ENCODE measurements at places on chromosomes 7 and 10. TPM values are rescaled to one million over a fixed set of nuclear protein-coding genes. Genes with fewer than 3 reads are reported as not detected.

OR2A7 gene
- not detected for total RNA-seq

PRSS1 gene
- not detected for total RNA-seq

CALCR gene
- total RNA-seq: not detected

MMP21 gene
- total RNA-seq: 0.34 TPM

C7orf25 gene
- total RNA-seq: 8.0 TPM

CHAT gene
- total RNA-seq: not detected

POU6F2 gene
- total RNA-seq: not detected

NEUROG3 gene
- not detected for total RNA-seq

AEBP1 gene
- total RNA-seq: 12.9 TPM

CDC14C gene
- not detected for total RNA-seq

GRCh38 chr10:126889421-126889820, 15.8 kb upstream of the DOCK1 start:
- no peak for DNase-seq

GRCh38 chr10:48748573-48748972, 63.9 kb downstream of the WDFY4 start:
- DNase-seq: no peak

- DNase-seq: no peak
Measured at GRCh38 chr7:28488061-28488791, 75.9 kb downstream of the CREB5 start.

GRCh38 chr7:4958477-4959301, at the start of gene MMD2:
TSS of gene MMD2 (minus strand) at chr7:4959187. CDS start at chr7:4959017, 170 bp downstream.
- no peak for DNase-seq

DNA sequence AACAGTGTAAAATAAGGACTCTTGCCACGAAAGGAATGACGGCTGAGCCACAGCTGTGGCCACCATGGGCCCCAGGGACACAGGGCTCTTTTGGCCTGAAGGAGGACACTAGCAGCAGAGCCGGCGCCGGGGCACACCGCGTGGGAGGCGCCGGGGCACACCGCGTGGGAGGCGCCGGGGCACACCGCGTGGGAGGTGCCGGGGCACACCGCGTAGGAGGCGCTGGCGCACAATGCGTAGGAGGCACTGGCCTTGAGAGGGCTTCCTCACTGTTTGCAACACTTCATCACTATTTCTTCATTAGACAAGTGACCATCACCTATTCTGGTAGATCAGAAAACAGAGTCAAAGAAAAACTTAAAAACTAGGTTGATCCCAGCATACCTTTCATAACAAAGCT, 23.4 kb downstream of the ESYT2 start:
- no peak for DNase-seq

DNA sequence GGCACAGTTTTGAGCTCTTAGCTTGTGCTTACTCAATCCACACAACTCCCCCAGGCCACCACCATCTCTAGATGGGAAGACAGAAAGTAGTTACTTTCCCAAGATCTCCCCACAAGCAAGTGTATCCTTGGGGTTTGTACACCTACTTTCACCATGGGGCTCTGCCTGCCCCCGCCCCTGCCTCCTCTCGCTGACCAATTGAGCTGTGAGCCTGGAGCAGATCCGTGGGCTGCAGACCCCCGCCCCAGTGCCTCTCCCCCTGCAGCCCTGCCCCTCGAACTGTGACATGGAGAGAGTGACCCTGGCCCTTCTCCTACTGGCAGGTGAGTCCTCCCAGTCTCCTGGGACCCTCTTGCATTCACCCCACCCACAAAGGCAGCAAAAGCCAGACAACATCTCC, 2.0 kb downstream of the FXYD4 start:
- no peak for DNase-seq

- DNase-seq: no peak
Measured at GRCh38 chr7:158555034-158555520, 32.5 kb downstream of the PTPRN2 start.

DNA sequence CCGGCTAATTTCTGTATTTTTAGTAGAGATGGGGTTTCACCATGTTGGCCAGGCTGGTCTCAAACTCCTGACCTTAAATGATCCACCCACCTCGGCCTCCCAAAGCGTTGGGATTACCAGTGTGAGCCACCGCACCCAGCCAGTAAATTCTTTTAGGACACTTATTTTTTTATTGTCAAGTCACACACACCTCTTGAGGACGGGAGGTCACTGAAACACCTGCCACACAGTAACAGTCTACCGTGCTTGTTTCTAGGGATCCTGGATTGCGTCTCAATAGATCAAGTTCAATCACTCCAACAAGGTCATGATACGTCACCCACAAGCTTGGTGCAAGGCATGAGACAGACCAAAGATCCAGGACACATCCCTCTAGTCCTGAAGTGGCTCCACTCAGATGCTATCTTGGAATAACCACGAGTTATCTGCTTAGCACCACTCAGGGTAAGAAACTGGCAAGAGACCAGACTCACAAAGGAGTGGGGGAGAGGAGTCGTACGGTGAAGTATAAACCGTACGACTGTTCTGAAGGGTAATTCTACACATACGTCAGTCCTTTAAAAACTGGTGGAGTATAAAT, 58.9 kb upstream of the NCAPG2 start:
- DNase-seq: no peak

GRCh38 chr7:71682181-71682580, 550.2 kb downstream of the GALNT17 start:
- no peak for DNase-seq

DNA sequence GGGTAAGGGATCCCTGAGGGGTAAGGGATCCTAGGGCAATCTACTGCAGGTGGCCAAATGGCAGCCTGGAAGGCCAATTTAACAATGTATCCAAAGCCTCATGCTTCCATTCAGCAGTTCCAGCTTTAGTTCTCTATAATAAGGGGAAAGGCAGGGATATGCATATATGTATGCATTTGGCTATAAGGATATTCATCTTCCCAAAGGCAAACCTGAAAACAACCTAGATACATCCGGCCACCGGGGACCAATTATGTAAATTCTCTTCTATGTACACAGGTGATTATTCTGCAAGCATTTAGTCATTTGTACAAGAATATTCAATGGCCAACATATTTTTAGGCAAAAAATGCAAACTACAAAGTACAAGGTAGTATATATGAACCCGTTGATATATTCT, 26.7 kb downstream of the PSAP start:
- no peak for DNase-seq

DNA sequence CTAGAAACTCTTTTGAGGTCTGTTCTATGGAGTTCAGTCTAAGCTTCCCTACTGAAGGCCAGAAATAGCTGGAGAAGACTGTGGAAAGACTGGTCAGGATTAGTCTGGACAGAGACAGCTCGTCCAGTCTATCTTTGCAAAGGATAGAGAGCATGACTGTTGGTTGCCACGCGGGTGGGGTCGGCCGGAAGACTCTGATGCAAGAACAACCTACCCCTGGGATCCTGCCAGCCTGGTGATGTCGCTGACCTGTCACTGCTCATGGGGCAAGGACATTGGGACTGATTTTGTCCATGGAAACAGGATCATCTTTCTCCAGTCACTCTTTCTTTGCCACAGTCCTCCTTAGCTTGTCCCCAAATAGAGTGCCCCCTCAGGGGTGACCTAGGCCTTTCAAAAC, 337.6 kb upstream of the NPSR1 start:
- DNase-seq: no peak

- DNase-seq: no peak
Measured at GRCh38 chr7:128443831-128444600, 11.7 kb upstream of the HILPDA start.

GRCh38 chr10:3312403-3312940, 139.9 kb upstream of the PITRM1 start:
- DNase-seq: no peak

GRCh38 chr7:101667920-101668319, 38.8 kb upstream of the MYL10 start:
- DNase-seq: no peak

DNA sequence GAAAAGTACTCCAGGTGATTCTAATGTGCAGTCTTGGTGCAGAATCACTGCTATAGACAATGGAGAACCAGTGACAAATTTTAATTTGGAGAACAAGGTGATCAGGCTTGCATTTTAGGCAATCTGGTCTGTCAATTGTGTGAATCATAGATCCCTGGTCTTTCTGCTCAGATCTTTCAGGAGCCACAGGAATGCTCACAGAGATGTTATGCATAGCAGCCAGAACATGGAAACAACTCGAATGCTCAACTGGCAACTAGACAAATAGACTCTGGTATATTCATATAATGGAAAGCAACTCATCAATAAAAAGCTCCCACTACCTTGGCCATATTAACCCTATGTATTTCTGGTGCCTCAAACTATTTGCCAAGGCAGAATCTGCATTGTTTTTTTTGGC, 209.1 kb downstream of the PHF14 start:
- no peak for DNase-seq

DNA sequence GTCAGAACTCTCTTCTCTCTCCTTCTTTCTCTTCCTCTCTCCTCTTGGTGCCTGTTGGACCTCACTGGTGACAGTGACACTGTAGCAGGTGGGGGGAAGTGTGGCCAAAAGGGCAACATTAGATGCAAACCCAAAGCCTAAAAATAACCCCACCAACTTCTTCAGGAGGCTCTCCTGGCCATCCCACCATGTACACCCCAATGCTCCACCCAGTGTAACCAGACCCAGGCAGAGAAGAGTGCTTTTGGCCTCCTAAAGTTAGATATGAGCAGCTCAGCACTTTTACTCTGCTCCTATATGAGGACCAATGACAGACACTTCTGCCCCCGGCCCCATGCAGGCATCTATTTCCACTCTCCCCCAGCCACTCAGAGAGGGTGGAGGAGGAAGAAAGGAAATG, 5.5 kb downstream of the MYOZ1 start:
- no peak for DNase-seq

DNA sequence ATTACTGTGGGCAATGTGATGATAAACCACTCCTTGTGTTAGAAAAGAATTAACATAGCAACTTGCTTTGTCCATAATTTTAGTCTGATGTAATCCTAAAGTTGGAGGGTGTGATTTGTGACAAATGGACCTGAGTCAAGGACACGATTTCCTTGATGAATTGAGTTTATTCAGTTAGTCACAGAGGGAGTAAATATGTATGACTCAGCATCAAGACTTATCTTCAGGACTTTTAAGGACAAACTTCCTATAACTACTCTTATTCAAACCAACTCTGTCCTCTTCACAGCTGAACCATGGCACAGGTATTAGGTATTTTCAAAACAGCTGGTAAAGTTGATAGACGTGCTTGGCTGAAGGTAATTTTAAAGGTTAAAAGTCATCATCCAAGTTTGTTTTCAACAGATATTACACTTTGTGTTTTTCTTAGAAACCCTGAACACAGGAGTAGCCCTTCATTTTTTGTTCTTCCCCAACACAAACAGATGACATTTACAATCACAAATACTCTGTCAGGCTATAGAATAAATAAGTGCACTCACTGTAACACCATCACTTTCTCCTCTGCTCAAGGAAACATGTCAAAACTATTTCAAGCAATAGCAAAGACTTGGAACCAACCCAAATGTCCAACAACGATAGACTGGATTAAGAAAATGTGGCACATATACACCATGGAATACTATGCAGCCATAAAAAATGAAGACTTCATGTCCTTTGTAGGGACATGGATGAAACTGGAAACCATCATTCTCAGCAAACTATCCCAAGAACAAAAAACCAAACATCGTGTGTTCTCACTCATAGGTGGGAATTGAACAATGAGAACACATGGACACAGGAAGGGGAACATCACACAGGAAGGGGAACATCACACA, 54.5 kb downstream of the COA1 start:
- peak; percentile 79 for DNase-seq

GRCh38 chr7:129804890-129805719, 147.7 kb downstream of the UBE2H start:
- DNase-seq: no peak

DNA sequence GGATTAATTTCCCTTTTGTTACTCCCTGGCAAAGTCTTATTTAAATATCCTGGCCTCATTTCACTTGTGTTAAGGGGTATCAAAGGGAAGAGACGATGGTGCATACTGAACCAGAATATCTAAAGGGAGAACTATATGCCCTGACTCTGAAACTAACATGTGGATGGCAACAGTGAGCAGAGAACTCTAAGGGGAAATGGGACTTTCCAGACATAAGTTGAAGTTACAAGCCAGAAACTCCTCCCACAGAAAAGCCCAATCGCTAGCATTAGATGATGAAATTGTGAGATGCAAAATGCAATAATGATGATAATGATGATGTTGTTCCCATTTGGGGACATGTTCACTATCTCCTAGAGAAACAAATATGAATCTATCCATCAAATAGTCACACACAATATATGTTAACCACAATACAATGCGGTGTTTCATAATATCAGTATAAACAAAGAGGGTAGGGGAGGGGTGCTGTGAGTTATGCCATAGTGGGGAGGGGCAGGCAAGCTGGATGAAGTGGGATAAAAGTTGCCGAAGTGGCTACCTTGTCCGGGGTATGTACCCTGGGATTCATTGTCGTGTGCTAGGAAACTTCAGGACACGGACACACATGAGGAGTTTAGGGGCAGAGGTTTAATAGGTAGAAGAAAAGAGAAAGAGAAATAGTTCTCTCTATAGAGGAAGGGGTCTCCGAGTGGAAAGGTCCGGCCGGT, 37.1 kb downstream of the TMEM229A start:
- DNase-seq: no peak

- no peak for DNase-seq
Measured at GRCh38 chr7:14666913-14667312, 235.6 kb downstream of the DGKB start.

DNA sequence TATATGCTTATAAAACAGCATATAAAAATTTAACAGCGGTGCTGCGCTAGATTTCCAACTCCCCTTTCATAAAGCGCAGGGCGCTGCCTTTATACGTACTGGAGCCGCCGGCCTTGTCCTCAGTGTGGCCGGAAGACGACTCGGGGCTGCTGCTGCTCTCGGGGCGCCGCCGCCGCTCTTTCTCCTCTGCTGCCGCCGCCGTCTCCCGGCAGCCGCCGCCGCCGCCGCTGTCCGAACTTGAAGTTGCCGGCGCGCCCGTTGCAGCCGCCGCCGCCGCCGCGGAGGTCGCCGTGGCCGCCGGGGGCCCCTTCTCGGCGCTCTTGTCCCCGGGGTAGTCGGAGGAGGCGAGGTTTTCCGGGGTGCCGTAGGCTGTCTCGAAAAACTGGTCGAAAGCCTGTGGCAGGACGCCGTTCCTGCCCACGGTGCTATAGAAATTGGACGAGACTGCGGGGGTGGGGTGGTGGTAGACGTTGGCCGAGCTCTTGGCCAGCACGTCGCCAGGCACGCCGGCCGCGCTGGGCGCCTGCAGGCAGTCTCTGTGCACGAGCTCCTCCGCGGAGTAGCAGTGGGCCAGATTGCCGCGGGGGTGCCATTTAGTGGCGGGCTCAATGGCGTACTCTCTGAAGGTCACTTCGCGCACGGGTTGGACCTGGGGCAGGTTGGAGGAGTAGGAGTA, 557 bp downstream of the HOXA11 start:
- DNase-seq: peak; percentile 63

DNA sequence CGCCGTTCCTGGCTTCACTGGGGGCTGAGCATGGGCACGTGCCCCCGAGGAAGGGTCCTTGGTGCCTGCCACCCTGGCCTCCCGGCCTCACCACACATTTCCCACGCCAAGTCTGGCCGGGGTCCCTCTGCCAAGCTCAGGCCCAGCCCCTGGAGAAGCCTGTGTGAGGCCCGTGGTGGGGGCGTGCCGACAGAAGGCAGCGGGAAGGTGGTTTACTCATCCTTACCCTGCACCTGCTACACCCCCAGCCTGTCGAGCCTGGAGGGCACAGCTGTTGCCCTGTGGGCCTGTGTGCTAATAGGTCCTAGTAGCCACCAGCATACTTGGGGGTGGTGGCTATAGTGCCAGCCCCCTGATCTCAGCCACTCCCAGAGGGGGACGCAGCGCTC, 46.7 kb downstream of the NKX6-2 start:
- DNase-seq: no peak

All from dermis blood vessel endothelial cell (primary cell).